ENCODE measurements at places on chromosomes 13 and 19.
A peak's percentile ranks its signal among the peaks of the same experiment; 100 is the strongest.

GRCh38 chr19:6529937-6530385, 865 bp upstream of the TNFSF9 start:
- no peak for DNase-seq

DNA sequence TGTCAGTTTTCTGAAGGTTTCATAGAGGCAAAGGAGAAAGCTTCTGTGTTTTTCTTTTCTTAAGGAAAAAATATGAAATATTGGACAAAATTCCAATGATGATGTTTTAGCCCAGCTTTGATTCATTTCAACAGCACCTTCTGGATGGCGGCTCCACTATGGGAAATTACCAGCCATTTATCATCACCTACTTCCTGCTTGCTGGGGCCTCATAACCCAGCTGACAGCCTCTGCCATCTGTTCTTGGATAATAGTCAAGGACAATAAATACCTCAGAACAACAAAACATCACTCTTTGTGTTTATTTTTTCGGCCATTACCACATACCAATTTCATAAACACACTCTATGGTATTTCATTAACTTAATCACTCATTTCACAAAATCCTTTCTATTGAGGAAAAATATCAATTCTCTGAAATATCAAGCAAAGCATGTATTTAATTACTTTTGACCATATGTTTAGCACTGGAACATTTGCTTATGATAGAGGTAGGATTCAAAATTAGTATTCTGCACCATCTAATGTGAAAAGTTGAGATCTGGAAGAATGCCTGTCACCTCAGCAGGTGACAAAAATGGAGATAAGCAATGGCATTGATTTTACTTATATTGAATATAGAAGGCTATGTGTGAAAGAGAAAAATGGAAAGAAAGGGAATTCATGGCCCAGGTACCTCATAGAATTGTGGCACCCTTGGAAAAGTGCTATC, 629.7 kb downstream of the LIG4 start:
- DNase-seq: peak; percentile 4

GRCh38 chr13:35767256-35767976, 290.9 kb upstream of the MAB21L1 start:
- no peak for DNase-seq

DNA sequence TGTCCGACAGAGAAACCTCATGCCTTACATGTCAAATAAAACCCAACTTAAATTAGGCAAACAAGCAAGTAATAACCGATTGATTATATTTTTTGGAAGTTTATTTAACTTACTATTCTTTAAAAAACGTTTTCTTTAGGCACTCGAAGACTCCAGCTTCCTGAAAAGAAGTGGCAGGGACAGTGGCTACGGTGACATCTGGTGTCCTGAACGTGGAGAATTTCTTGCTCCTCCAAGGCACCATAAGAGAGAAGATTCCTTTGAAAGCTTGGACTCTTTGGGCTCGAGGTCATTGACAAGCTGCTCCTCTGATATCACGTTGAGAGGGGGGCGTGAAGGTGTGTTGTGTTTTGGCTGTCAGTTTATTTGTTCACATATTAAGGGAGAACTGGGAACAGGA, 164.4 kb downstream of the LMO7 start:
- DNase-seq: no peak

- no peak for DNase-seq
These were observed 26.8 kb upstream of the CEACAM21 start for GRCh38 chr19:41548954-41549688.

GRCh38 chr19:29118389-29118788, 94.6 kb downstream of the UQCRFS1 start:
- DNase-seq: no peak

DNA sequence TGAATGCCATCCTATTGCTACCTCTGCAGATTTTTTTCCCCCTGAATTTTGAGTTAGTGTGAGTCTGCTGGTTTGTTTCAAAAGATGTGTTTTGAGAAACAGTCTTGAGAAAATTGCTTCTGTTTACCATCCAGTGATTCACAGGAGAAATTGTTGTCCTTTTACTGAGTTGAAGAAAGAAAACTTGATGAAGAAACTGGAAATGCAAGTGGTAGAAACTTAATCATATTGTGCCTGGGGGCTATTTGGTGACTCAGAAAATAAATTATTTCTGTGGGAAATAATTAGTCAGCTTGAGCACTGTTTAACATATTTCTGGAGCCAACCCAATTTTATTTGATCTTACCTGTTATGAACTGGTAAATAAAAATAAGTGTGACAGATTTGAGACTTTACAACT, 35.4 kb downstream of the PAN3 start:
- no peak for DNase-seq

DNA sequence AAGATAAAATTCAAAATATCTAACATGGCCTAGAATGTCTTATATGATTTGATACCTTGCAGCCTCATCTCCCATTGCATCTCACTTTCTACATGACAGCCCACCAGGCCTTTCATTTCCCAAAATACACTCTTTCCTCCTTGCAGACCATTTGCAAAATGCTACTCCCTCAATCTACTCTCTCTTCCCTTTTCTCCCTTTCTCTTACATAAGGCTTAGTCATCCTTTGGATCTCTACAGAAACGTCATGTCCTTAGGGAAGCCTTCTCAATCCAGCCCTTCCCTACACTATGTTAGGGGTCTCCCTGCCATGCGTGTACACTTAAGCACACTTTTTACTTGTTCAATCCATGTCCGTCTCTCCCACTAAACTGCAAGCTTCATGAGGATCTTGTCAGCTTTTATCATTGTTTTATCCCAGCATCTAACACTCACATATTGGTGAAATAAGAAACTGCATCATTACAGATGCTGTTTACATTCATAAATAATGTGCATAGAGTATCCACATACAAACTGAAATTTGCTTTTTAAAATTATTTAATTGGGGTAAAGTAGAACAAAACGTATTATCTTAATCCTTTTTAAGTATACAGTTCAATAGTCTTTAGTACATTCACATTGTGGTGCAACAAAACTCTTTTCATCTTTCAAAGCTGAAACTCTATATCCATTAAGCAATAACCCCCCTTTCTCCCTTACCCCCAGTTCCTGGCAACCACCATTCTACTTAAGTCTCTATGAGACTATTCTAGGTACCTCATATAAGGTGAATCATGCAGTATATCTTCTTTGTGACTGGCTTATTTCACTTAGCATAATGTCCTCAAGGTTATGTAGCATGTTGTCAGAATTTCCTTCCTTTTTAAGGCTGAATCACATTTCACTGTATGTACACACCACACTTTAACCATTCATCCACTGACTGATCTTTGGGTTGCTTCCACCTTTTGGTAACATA, 11.5 kb upstream of the WBP4 start:
- DNase-seq: no peak

GRCh38 chr19:32615569-32615968, 34.6 kb downstream of the PDCD5 start:
- DNase-seq: no peak

- no peak for DNase-seq
These were observed 27.0 kb downstream of the NFIX start for GRCh38 chr19:13022111-13022858.

DNA sequence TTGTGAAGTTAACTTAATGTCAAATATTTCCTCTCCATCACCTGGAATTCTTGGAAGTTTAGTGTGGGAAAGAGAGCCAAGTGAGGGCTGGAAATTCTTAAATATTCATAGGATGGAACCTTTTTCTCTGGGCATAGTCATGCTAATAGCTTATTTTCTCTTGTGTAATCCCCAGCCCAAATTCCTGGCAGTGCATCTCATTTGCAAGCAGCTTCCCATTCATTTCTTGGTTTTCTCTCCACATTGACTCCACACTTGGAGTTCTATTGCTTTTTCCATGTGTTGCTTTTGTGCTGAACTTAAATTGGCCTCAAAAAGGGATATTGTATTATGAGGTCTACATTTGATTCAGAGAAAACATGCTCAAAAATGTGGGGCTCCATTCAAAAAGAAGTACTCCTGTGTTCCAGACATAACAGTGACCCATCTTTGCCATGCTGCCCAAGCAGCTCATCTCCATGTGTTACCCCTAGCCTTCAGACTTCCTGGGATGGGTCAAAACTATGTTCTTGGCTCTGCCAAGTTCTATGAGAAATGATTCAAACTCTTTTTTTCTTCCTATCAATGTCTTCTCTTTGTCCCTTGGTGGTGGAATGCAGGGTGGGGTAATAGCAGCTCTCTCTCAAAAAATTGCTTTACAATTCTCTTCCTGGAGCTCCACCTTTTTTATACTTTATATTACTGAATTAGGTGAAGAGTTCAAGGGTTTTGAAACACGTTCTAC, 2471.5 kb downstream of the PCDH9 start:
- no peak for DNase-seq

DNA sequence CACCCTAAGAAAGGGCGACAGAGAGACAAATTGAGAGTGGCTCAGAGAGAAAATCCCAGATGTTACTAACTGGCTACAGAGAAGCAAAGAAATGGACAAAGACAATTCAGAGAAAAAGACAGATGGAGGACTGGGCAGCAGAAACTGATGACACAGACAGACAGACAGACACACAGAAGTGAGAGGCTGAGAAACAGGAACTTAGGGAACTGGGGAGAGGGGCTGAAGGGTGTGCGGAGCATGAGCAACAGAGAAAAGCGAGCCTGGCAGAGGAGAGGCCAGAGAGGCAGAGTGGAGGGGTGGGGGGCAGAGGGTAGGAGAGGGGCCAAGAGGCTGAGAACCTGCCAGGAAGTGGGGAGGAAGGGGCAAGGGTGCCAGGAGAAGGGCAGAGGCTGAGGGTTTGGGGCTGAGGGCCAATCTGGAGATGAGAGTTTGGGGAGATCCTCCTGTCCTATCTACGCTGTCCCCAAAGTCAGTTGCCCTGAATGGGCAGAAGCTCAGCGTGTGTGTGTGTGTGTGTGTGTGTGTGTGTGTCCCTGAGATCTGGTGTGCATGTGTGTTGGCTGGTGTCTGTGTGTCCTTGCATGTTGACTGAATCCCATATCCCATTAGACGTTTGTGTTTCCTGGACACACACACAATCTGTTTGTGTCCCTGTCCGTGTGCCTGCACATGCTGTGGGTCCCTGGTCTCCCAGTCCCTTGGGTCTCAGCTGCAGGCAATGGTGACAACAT, 5.6 kb upstream of the ERFL start:
- DNase-seq: no peak

DNA sequence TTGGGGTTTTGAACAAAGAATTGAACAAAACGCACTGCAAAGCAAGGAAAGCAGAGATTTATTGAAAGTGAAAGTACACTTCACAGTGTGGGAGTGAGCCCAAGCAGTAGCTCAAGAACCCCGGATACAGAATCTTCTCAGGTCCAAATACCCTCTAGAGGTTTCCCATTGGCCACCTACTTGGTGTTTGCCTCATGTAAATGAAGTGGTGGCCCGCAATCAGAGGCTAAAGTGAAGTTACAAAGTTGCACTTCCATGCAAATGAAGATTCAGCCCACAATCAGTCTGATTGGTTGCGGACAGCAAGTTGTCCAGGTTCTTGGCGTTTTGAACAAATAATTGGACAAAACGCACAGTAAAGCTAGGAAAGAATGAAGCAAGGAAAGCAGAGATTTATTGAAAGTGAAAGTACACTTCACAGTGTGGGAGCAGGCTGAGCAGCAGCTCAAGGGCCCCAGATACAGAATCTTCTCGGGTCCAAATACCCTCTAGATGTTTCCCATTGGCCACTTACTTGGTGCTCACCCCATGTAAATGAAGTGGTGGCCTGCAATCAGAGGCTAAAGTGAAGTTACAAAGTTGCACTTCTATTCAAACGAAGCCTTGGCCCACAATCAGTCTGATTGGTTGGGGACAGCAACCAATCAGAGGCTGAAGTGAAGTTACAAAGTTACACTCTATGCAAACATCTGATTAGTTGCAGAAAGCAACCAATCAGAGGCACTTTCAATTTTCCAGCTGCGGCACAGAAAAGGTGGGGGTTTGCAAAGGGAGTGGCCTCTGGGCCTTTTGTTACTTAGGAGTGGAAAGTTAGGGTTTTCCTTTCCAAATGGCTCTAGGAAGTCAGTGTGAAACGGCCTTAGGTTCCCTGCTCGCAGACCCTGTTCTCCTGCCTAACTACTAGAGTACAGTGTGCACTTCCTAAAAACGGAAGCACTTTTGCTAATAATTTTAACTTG, 4.8 kb upstream of the TM9SF2 start:
- peak; percentile 1 for DNase-seq

DNA sequence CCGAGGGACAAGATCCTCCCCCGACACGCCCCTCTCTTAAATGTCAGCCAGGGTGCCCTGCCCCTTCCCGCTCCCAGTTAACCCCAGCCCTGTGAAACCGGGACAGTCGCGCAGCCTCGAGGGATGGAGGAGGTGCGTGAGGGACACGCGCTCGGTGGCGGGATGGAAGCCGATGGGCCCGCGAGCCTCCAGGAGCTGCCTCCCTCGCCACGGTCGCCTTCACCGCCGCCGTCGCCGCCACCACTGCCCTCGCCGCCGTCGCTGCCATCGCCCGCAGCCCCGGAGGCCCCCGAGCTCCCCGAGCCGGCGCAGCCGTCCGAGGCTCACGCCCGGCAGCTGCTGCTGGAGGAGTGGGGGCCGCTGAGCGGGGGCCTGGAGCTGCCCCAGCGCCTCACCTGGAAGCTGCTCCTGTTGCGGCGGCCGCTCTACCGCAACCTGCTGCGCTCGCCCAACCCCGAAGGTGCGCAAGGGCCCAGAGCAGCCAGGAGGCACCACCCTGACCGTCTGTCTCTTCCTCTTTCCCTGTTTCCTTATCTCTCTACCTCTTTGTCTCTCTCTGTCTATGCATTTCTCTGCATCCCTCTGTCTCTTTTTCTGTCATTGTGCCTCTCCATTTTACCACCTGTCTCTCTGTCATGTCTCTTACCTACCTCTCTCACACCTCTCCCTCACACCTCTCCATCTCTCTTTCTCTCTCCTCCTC, at the start of gene NCCRP1:
Gene NCCRP1 (plus strand): TSS at position 105 of the 703 bp plus-strand sequence. CDS start 19 bp downstream, at position 124.
- DNase-seq: no peak

GRCh38 chr13:77745784-77746183, 48.3 kb downstream of the SLAIN1 start:
- no peak for DNase-seq

DNA sequence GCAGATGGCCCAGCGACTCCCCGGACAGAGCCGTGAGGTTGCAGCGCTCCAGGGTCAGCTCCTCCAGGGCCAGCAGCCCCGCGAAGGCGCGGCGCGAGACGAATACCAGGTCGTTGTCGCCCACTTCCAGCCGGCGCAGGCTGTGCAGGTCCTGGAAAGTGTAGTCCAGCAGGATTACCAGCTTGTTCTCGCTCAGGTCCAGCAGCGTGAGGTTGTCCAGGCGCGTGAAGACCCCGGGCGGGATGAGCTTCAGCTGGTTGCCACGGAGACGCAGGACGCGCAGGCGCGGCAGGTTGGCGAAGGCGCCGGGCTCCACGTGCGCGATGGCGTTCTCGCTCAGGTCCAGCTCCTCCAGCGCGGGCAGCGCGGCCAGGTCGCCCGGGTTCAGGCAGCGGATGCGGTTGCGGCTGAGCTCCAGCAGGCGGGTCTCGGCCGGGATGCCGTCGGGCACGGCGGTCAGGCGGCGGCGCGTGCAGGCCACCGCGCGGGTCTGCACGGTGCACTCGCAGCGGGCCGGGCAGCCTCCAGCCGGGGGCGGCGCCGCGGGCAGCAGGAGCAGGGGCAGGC, 9.3 kb upstream of the PEAK3 start:
- no peak for DNase-seq

GRCh38 chr19:6066661-6067646, 43.3 kb downstream of the RFX2 start:
- peak; percentile 99 for DNase-seq

GRCh38 chr19:32206065-32206464, 139.3 kb upstream of the ZNF507 start:
- DNase-seq: no peak
